CD8-positive, alpha-beta memory T cell (primary cell): ENCODE measurements at places on chromosomes 2 and 18. TPM values are rescaled to one million over a fixed set of nuclear protein-coding genes. Genes with fewer than 3 reads are reported as not detected.

Gene TCF23
- total RNA-seq, result not detected

GRCh38 chr2:158786897-158787296, 8.2 kb upstream of the DAPL1 start:
- H3K27ac ChIP-seq, result no peak overlapping the region
- no peaks in the 10 kb centered on the region for H3K36me3 ChIP-seq
- DNase-seq, result no peak
- no peaks in the 10 kb centered on the region for H3K4me1 ChIP-seq

DNA sequence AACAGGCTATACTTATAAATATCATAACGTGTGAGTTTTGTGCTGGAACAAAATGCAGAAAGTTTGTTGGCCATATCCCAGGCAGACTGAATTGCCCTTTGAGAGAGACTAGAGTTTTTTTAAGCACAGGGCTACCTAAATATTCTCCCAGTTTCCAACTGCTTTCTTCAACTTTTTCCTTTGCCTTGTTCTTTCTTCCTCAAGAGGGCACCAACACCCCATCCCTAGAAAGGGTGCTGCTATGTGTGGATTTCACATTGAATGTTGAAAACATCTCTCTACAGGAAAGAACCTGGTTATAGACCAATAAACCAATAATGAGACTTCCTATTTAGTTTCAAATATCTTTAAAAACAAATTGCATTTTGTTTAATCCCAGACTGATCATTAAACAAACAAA, 87.9 kb downstream of the ICOS start:
- no peaks in the 10 kb centered on the region for H3K4me1 ChIP-seq
- no peak for DNase-seq
- no peak overlapping the region for H3K27ac ChIP-seq
- no peak overlapping the region for H3K4me3 ChIP-seq

Gene CAVIN2
- not detected for total RNA-seq

- no peaks in the 10 kb centered on the region for H3K27me3 ChIP-seq
- H3K36me3 ChIP-seq, result no peaks in the 10 kb centered on the region
- DNase-seq, result no peak
- H3K27ac ChIP-seq, result no peak overlapping the region
Measured at GRCh38 chr2:45905632-45905958, 254.1 kb downstream of the PRKCE start.

Gene CETN1
- total RNA-seq, result not detected

DNA sequence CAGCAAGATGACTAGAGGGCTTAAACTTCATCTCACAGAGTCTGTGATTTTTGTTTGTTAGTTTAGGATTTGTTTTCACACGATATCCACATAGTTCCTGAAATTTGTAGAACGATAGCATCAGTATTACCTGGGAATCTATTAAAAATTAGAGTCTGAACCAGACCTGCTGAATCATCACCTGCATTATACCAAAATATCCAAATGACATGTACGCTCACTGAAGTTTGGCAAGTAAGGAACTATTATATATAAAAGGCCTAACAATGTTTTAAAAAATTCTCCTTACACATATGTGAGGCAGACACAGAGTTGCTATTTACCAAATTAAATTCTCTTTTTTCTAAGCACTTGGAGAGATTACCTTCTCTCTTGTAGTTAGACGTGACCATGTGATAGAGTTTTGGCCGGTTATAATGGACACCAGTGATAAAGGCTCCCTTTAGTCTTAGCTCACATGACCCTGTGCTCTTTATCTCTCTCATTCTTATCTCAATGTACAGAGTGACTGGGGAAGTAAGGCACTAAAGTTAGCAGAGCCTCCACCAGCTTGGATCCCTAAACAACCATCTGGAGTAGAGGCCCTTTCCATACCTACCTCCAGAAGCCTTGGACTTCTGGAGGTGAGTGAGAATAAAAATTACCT, 363.1 kb downstream of the DSC3 start:
- no peaks in the 10 kb centered on the region for H3K36me3 ChIP-seq
- no peaks in the 10 kb centered on the region for H3K27me3 ChIP-seq
- H3K4me1 ChIP-seq, result no peaks in the 10 kb centered on the region
- peak overlapping the region; percentile 57 for H3K27ac ChIP-seq

Gene FBXO36
- 0.74 TPM for total RNA-seq

GRCh38 chr2:109306190-109306589, 177.2 kb downstream of the SH3RF3 start:
- H3K36me3 ChIP-seq, result no peaks in the 10 kb centered on the region
- H3K27ac ChIP-seq, result no peak overlapping the region
- no peaks in the 10 kb centered on the region for H3K27me3 ChIP-seq
- DNase-seq, result no peak

Gene IKZF2
- 8.9 TPM for total RNA-seq

Gene MALL
- 0.50 TPM for total RNA-seq

DNA sequence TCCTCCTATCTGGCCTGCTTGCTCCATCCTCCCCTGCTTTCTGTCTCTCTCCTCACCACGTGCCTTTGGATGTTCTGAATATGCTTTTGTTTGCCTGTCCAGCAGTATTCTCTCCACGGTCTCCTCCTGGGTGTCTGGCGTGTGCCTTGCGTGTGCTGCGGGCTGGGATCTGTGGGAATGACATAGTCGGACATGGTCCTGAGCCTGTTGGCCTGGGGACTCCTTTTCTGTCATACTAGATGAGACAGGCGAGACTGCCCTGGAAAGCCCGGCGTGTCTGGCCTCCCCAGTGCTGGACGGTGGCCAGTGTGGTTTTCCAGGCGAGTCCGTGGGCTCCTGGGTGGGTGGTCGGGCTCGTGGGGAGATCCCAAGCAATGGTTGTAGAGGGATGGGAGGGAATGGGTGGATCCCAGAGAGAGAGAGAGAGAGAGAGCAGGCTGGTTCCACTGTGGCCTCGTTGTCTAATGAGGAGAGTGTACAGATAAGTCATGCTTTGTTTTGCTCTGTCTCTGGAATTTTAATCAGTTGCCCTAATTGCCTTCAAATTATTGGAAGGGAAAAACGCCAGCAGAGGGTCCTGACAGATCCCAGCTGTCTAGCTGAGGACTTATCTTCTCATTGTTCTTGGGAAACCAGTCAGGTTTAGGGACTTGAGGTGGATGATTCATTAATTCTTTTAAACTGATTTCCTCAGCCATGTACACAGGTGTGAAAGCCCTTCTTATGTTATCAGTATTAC, 58.3 kb downstream of the HPCAL1 start:
- no peaks in the 10 kb centered on the region for H3K27me3 ChIP-seq
- H3K4me3 ChIP-seq, result no peak overlapping the region
- no peak overlapping the region for H3K27ac ChIP-seq
- no peak for DNase-seq
- peaks cover 9% of the 10 kb centered on the region for H3K4me1 ChIP-seq
- H3K36me3 ChIP-seq, result peaks cover 7% of the 10 kb centered on the region

DNA sequence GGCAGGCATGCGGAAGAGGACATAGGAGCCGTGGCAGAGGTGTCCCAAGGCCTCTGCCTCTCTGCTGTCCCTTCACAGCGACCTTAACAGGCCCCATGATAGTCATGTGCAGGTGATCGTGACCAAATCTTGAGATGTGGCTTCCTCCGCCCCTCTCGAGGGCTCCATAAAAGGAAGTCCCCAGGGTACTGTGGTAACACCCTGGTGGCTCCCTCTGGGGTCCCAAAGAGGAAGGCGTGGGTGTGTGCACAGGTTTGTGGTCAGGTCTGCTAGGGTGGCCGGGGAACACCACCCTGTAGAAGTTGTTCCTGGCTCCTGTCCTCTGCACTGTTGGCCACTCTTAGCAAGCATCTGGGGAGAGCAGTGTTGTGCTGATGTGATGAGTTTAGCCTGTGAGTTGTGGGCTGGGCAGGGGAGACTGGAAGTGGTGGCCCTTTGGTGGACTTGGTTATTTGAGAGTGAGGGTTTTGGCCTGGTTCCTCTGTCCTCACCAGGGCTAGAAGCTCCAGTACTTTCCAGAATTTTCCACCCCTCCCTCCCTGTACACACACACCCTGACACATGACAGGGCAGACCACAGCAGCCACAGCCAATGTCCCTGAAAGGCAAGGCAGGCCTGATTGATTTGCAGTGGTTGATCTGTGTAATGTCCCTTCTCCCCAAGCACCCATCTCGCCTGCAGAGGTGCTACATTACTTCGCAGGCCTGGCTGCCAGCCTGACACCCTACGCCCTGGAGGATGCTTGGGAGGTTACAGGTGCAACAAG, 68.9 kb upstream of the BOD1L2 start:
- H3K27ac ChIP-seq, result no peak overlapping the region
- H3K27me3 ChIP-seq, result no peaks in the 10 kb centered on the region
- peaks cover 11% of the 10 kb centered on the region for H3K4me1 ChIP-seq
- H3K36me3 ChIP-seq, result no peaks in the 10 kb centered on the region

Gene NDC80
- total RNA-seq, result 44.4 TPM

Gene NEU2
- not detected for total RNA-seq

Gene CCDC74B
- total RNA-seq, result 0.84 TPM

- no peak for DNase-seq
- no peak overlapping the region for H3K4me3 ChIP-seq
- H3K36me3 ChIP-seq, result no peaks in the 10 kb centered on the region
- no peaks in the 10 kb centered on the region for H3K27me3 ChIP-seq
Measured at GRCh38 chr2:178395941-178396570, 54.9 kb downstream of the PRKRA start.

DNA sequence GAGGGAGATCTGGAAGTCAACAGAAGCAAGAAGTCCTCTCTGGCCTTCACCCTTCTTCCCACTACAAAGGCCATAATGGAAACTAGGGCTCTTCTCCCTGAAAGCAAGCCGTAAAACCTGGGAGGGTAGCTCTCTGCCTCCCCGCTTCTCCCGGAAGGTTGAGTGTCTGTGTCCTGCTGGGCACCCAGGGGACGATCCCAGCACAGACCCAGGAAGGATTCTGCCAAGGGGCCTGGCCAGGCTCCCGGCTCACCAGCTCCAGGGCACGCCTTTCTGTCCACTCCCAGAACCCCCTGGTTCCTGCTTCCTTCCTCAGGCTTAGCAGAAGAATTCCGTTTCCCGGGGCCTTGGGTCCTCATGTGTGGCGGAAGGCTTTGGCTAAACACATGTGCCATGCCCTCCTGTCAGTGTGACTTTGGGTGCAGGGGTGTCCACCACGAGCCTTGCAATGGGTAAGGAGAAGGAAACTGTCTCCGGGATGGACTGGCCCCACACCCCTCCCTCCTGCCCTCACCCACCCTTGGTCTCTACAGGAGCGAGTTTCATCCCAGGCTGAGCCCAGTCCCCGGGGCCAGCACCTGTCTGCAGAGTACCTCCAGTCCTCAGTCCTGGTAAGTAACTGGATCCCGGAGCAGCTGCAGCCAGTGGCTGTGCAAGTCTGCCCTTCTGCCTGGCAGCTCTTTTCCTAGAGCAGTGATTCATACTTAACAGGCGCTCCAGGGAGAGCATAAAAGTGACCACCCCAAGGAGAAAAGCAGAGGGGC, 135.8 kb downstream of the TPO start:
- H3K4me3 ChIP-seq, result no peak overlapping the region
- no peaks in the 10 kb centered on the region for H3K27me3 ChIP-seq
- H3K36me3 ChIP-seq, result no peaks in the 10 kb centered on the region
- H3K4me1 ChIP-seq, result no peaks in the 10 kb centered on the region
- no peak for DNase-seq

- H3K36me3 ChIP-seq, result no peaks in the 10 kb centered on the region
- no peak overlapping the region for H3K4me3 ChIP-seq
- H3K27me3 ChIP-seq, result no peaks in the 10 kb centered on the region
- no peaks in the 10 kb centered on the region for H3K4me1 ChIP-seq
- no peak overlapping the region for H3K27ac ChIP-seq
Measured at GRCh38 chr2:236204953-236205352, 36.8 kb upstream of the GBX2 start.

GRCh38 chr2:137345994-137346393, 580.6 kb downstream of the THSD7B start:
- no peak for DNase-seq
- H3K27ac ChIP-seq, result no peak overlapping the region
- H3K36me3 ChIP-seq, result no peaks in the 10 kb centered on the region
- H3K27me3 ChIP-seq, result no peaks in the 10 kb centered on the region

Gene IRS1
- total RNA-seq, result 3.9 TPM

GRCh38 chr2:40197121-40197520, 254.8 kb downstream of the SLC8A1 start:
- no peak overlapping the region for H3K27ac ChIP-seq
- no peaks in the 10 kb centered on the region for H3K4me1 ChIP-seq
- no peaks in the 10 kb centered on the region for H3K36me3 ChIP-seq
- DNase-seq, result no peak

DNA sequence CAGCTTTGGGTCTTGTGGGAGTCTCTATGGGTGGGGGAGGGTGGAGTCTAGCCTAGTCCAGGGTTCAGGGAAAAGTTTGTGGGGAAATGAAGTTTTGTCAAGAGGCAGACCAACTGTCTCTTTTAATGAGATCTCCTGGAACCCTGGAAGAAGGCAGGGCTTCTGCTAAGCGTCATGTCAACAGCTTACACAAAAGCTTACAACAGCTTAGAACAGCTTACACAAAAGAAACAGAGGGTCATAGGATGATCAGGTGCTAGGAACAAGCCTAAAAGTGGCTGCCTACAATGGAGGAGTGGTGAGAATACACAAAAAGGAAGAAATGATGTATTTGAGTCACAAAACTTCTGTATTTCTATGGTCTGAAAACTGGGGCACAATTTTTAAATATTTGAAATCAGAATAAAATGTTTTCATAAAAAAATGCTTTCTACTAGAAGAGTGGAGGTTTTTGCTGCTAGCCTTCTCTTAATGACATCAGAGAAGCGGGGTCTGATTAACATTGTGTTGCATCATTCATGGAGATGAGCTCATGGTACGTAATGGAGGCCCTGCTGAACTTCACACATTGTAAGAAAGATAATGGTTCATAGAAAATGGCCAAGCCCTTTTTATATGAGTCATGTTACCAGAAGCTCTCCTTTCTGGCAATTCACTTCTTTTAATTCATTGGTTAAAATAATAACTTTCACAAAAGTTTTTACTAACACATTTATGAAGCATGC, 351.0 kb downstream of the PIK3C3 start:
- no peaks in the 10 kb centered on the region for H3K27me3 ChIP-seq
- no peaks in the 10 kb centered on the region for H3K36me3 ChIP-seq
- H3K27ac ChIP-seq, result no peak overlapping the region
- no peak overlapping the region for H3K4me3 ChIP-seq
- DNase-seq, result no peak

Gene KCNJ13
- total RNA-seq, result not detected

- H3K27me3 ChIP-seq, result no peaks in the 10 kb centered on the region
- H3K4me3 ChIP-seq, result no peak overlapping the region
- no peak overlapping the region for H3K27ac ChIP-seq
- no peaks in the 10 kb centered on the region for H3K4me1 ChIP-seq
- no peak for DNase-seq
Measured at GRCh38 chr2:111058264-111058663, 62.5 kb upstream of the BCL2L11 start.

Gene POLR1A
- total RNA-seq, result 63.3 TPM

DNA sequence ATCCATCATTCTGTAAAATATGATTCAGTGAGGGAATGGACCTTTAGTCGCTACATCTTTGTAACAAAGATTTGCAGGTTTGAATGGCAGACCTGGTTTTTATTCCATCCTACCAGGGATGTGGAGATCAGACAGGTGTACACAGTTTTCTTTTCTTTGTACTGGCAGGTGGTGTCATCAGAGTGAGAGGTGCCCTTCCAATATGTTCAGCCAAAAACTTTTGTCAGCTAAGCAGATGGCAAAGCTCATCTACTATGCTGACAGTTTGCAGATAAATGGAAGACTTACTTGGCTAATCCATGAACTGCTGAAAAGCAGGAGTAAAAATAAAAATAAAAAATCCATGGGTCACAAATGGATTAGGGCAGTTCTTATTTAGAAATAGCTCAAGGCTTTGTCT, 185.5 kb upstream of the DOK6 start:
- DNase-seq, result no peak
- no peak overlapping the region for H3K4me3 ChIP-seq
- H3K4me1 ChIP-seq, result no peaks in the 10 kb centered on the region
- H3K27ac ChIP-seq, result no peak overlapping the region
- H3K36me3 ChIP-seq, result no peaks in the 10 kb centered on the region

Gene ATOH8
- not detected for total RNA-seq

- DNase-seq, result no peak
- H3K27me3 ChIP-seq, result no peaks in the 10 kb centered on the region
- no peak overlapping the region for H3K27ac ChIP-seq
- H3K4me3 ChIP-seq, result no peak overlapping the region
Measured at GRCh38 chr2:121089166-121089510, 195.9 kb downstream of the TFCP2L1 start.
